ENCODE measurements at places on chromosomes 16 and 17. TPM values are rescaled to one million over a fixed set of nuclear protein-coding genes. Genes with fewer than 3 reads are reported as not detected.

STAC2 gene
- total RNA-seq, result 0.60 TPM

GRB7 gene
- 14.0 TPM for total RNA-seq

PYDC1 gene
- not detected for total RNA-seq

MYH8 gene
- not detected for total RNA-seq

CCDC43 gene
- total RNA-seq, result 14.5 TPM

OXLD1 gene
- 18.4 TPM for total RNA-seq

LPO gene
- total RNA-seq, result not detected

NPIPB9 gene
- 3.2 TPM for total RNA-seq

GRAPL gene
- 3.9 TPM for total RNA-seq

KRT31 gene
- not detected for total RNA-seq
